ENCODE measurements at places on chromosomes 2 and 18.

DNA sequence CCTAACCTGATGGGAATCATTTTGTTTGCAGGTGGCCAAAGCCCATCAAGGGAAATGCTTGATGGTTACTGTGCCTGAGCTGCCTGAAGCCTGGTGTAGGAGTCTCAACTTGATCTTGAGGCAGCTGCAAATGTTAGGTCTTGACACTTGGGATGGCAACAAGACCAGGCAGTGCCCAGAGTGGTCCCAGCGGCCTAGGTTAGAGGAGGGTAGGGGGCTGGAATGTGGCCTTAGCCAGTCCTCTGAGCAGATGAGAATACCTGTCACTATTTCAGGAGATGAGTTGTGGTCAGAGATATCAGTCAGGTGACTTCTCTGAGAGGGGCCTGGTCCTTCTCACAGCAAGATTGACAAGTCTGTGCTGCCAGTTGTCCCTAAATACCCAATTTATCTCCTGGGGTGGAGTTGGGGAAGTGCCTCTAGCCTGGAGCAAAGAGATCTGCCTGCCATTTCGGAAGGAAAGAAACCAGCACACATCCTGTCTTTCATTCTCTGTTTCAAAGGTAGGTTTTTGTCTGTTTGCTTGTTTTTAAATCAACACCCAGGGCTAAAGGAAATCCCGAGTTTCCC lies 13.4 kb downstream of the SPTBN1 start:
- DNase-seq: peak; percentile 27

GRCh38 chr18:6401687-6402086 lies 13.0 kb downstream of the L3MBTL4 start:
- DNase-seq: peak; percentile 2

DNA sequence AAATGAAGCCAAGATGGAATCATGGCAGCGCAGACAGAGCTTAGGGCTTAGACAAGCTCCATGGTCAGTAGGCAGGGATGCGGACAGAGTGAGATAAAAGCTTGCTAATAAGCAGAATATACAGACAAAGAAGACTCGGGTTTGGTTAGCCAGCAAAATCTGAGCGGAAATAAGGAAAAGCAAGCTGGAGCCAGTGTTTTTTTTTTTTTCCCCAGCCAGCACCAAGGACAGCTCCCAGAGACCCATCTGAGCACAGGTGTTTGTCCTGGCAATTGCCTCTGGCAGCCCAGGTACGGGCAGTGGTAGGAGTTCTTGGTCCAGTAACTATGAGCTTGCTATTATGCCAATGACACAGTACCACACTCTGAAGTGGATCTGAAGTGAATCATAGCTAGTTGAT lies 187.6 kb downstream of the ADCYAP1 start:
- no peak for DNase-seq

DNA sequence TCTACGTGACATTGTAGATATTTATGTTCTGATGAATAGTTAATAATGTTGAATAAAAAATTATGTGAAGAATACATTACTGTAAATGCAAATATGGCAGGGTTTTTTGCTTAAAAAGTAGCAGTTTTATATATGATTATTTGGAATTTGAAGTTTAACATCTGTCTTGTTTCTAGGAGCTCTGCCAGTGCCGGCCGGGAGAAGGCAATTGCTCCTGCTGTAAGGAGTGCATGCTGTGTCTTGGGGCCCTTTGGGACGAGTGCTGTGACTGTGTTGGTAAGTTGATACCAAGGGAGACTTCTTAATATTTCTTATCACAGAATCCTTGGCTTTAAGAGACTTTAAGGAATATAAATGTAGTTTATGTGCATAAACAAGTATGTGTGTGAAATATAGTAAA lies 25.2 kb downstream of the TWSG1 start:
- no peak for DNase-seq

- DNase-seq: no peak
These were observed 74.5 kb downstream of the KCTD18 start for GRCh38 chr2:200435379-200435778.

DNA sequence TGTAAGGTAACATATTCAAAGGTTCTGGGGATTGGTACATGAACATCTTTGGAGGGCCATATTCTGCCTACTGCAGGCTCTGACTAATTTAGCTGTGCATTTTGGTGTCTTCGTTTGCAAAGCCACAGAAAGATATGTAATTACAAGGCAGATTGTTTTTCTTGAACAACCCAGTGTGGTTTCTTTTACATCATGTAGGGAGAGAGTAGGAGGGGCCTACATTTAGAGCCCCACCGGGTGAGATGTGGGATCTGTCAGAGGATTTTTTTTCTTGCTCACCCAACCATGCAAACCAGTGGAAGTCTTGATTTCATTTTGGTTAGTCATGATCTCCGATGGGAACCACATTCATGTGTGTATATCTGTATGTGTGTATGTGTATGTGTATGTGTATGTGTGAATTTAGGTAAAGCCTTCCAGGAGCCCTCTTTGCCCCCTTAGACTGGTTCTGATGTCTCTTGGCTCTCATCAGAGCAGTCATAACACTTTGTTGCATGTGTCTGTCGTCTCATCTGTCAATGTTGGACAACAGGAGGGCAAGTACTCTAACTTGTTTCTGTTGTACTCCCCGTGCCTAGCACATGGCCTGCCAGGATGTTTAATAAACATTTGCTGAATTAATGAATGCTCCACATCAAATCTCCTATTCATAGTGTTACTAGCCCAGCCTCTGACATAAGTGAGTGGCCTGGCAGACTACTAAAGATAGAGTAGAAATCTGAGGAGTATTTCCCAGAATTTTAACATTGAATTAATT lies 239.9 kb downstream of the MTX2 start:
- no peak for DNase-seq

GRCh38 chr18:47411159-47411558 lies 159.7 kb upstream of the SKOR2 start:
- DNase-seq: no peak

DNA sequence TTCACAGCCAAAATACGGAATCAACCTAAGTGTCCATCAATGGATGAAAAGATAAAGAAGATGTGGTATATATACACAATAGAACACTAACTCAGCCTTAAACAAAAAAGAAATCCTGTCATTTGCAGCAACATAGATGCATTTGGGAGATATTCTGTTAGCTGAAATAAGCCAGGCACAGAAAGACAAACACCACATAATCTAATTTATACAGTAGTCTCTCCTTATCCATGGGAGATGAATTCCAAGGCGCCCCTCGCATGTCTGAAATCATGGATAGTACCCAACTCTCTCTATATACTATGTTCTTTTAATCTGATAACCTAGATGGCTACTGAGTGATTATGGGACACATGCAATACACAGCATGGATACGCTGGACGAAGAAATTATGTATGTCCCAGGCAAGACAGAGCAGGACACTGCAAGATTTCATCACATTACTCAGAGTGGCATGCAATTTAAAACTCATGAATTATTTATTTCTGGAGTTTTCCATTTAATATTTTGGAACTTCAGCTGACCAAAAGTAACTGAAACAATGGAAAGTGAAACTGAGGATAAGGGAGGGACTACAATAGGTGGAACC lies 39.5 kb downstream of the ORC4 start:
- no peak for DNase-seq

DNA sequence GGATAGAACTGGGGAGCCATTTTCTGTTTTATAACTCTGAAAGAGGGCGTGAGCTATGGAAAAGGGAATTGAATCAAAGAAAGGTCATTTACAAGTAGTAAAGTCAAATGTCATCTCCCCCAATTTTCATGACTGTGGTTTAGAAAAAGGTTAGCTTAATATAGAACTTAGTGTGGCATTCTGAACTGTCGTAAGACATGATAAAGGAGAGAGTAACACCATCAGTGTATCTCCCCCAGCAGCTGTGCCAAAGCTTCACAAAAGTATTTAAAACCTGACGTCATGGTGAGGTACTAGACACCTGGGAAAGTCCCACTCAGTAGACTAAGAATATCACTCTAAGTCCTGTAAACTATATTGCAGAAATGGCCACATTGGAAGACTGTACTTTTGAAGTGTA lies 5.8 kb upstream of the IKZF2 start:
- DNase-seq: no peak

- DNase-seq: no peak
These were observed at the start of gene CDH7 for GRCh38 chr18:65750389-65751154. Gene CDH7, plus strand, starts transcription at chr18:65751012. Its CDS starts 11,831 bp downstream, at chr18:65762843.

Data from KBM-7 (cell line).